ENCODE measurements at places on chromosomes 12 and 14.

- DNase-seq = no peak
Measured at GRCh38 chr12:110421159-110421661, 17.7 kb upstream of the ANAPC7 start.

GRCh38 chr12:132270969-132271754 lies 58.2 kb downstream of the GALNT9 start:
- DNase-seq = no peak

- no peak for DNase-seq
Measured at GRCh38 chr14:104567141-104567956, 12.2 kb upstream of the C14orf180 start.

DNA sequence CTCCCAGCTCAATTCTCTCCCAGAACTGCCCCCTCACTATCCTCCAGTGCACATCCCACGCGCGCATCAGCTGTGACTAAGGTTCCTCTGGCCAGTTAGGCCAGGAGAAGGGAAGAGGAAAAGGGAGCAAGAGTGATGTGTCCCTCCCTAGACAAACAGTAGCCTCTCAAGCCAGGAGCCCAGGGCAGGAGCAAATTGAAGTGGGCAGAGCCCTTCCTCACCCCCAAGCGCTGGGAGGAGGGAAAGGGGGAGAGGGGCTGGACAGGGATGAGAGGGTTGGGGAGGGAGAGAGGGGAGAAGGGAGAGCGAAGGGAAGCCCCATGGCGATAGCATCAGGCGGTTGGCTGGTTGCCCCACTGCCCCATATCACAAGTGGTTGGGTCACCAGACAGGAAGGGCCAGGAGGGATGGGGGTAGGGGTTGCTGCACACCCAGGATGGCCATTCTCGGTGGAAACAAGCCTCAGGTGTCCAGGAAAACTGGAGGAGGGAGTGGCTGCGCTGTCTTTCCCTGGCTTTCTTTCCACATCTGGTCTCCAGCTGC lies 1.1 kb downstream of the CD63 start:
- DNase-seq = no peak

DNA sequence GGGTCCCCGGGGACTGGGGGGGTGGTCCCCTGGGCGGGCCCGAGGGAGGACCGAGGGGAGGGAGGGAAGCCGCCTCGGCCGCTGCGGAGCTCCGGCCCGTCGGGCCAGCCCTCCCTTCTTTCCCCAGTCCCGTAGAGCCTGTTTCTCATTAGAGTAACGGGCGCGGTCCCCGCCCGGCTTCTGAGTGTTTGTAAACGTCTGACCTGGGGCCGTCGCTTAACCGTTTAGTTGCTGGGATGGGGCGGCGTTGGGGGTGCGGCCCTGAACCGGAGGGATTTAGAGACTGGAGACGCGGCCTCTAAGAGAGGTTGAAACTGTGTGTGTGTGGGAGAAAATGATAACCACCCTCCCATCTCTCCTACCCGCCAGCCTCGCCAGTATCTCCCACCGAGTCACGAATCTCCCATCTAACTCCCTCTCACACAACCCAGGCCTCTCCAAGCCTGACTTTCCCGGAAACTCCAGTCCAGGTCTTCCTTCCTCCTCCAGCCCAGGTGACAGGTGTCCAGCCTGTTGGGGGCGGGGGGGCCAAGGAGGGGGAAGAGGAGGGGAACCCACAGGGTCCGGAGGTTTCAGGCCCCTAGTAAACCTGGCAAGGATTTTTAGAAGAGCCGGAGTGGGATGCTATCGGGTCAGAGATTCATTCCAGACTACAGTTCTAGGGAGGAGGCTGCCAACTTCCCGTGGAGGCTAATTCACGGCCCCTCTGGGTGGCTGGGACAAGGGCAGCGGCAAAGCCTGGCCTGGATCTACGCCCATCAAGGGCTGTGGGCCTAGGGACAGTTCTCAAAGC lies 1.1 kb upstream of the NFATC4 start:
- no peak for DNase-seq

GRCh38 chr14:89755816-89756215 lies 198.7 kb downstream of the EFCAB11 start:
- no peak for DNase-seq

DNA sequence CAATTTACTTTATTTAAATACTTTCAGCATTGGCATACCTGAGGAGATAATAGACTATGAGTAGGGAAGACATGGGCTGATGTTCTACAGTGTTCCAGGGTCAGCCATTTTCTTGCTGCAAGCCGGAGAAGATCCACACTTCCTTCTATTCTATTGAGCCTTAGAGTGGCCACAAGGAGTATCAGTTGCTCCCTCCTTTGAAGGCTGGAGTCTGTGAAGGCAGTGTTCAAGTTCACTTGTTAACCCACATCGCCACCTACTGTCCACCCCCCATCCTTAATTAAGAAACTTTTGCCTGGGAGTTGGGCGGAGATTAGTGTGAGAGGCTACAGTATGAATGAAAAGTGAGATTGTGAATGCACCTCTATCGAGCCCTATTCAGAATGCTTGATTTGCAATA lies 666.6 kb downstream of the NRXN3 start:
- DNase-seq = no peak

- DNase-seq = no peak
Measured at GRCh38 chr12:16130343-16130742, 147.1 kb downstream of the SLC15A5 start.

DNA sequence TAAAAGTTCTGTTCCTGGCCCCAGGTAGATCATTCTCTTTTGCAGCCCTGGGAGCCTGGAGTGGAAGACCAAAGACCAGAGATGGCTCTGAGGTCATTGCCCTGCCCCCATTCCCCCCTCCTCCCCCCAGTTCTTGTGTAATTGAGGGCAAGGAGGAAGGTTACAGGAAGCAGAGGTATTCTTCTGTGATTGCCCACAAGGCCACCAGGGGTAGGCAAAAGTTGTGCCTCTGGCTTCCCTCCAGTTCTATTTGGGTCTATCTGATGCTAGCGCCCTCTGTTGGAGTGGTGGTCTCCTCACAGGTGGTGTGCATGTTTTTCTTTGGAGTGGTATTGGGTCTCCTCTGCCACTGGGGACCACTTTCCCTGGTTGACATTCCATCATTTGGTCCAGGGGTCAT lies 41.2 kb upstream of the CRY1 start:
- no peak for DNase-seq

GRCh38 chr12:78385541-78385940 lies 479.0 kb upstream of the SYT1 start:
- no peak for DNase-seq

DNA sequence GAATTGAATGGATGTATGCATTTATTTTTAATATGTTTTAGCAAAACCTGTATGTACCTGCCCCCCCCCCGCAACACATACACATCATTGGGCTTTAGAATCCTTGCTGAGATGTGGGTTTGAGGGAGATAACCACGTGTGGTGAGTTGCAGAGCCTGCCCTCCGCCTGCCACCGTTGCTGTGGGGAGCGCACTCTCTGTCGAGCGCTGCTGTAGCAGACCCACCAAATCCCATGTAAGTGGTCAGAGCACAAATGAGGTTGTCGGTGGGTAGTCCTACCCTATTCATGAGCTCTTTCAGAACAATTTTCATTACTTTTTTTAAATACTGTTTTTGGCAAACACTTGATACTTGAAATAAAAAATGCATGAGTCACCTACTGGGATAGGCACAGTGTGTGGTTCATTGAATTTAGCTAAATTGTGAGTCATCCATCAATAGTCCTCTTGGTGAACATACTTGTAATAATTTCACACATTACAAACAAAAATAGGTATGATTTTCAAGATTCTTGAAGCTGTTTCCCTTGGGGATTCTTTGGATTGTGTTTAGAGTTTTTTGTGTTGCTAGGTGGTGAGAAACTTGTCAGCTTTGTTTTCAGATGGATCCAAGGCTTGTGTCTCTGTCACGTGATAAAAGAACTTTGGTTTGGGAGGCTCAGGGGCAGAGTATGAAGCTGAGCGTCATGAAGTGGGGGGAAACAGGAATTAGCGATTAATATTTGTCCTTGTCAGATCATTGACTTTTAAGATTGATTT lies 107.6 kb downstream of the PTCSC3 start:
- DNase-seq = no peak

- no peak for DNase-seq
Measured at GRCh38 chr14:100239211-100239839, 381 bp downstream of the YY1 start.

- DNase-seq = no peak
Measured at GRCh38 chr12:122368361-122369073, 54.0 kb downstream of the CLIP1 start.

GRCh38 chr14:68471029-68471963 lies 321.6 kb downstream of the ZFP36L1 start:
- DNase-seq = no peak

DNA sequence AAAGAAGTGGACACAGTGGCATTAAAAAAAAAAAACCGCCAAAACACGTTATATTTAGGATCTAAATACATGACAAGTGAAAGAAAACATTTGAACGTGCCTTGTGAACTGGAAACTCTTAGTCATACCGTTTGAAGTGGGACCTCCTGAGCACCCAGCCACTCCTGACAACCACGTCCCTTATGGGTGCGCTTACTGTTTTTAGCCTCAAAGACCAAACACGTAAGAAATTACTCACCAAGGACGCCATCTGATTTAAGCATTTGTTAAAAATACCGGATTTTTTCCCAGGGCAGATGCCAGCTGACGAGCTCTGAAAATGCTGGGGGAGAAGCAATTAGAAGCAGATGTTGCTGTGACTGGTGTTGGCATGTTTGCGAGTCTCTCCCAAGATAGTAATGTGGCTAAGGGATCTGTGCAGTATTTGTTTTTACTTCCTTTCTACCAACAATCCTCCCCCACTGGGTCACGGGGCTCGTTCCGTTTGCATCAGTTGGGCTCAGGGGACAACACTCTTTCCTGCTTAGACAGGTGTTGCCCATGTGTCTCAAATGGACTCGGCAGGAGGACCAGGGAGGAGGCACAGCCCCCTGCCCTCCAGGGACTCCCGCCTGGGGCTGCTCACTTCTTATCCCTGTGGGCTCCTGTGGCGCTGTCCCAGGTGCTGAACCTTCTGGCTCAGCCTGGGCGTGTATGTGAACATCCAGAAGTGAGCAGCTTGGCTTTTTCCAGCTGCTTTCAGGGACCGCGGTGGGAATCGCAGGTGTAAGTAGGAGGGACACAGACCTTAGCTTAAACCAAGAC lies 101.0 kb downstream of the BEGAIN start:
- peak; percentile 10 for DNase-seq

- DNase-seq = no peak
Measured at GRCh38 chr12:38516418-38516817, 199.8 kb downstream of the ALG10B start.

DNA sequence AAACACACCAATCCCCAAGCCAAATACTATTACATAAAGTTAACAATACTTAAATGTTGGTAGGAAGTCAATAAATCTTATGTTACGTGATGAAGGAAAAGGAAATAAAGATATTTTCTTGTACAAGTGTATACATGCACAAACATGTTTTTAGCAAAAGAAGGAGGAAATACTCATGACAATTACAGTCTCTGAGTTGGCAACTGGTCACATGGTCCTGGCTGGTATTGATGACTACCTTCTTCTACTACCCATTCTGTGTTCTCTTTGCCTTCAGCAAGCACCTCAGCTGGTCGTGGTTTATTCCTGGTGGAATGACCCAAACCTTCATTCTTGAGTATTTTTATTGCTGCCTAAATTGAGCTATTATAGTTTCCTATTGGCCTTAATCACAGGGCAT lies 84.8 kb downstream of the PLBD1 start:
- DNase-seq = no peak

DNA sequence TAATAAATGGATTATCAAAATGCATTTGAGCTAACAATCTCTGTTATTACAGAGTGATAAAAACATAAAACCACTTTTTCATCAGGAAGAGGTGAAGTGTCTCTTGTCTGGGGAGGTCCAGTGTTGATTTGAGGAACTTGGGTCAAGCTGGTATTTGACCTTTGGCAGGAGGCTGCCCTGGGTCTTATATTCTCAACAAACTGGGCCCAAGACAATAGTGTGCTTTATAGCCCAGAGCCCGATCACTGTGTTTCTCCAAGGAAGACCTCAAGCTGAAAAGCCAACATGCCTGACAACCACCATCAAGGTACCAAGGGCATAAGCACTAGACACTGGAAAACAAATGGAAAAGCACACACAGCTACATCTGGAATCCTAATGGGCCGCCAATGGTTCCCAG lies 137.0 kb downstream of the SLC25A21 start:
- DNase-seq = no peak

- DNase-seq = no peak
Measured at GRCh38 chr14:77065851-77066577, 32.0 kb upstream of the CIPC start.

GRCh38 chr14:73607241-73607640 lies 5.1 kb upstream of the ACOT6 start:
- no peak for DNase-seq

DNA sequence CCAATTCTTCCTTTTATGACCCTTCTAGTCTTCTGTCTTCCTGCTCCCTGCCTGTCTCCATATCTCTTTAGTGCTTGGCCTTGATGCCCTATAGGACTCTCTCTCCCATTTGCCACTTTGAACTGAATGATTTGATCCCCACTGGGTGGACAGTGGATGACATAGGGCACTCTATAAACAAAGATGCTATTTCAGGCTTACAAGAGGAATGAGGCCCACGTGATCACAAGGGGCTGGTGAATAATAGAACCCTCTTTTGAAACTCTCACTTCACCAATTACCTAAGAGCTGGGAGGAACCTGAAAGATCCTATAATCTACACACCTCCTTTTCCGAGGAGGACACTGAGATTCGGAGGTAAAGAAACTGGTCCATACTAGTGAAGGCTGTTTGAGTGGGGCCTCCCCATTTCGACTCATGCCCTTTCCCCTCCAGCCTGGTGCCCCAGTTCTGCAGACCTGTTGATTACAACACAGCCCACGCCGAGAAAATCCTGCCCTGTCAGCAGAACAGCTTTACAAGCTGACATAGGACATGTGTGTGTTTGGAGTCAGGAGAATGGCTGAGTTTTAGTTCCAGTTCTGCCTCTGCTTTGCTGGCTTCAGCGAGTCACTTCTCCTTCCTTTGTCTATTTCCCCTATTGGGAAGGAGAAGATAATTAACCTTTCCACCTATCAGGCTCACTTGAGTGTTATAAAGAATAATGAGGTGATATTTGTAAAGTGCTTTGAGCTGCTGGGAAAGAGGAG lies 400.3 kb downstream of the ZFP36L1 start:
- DNase-seq = no peak

DNA sequence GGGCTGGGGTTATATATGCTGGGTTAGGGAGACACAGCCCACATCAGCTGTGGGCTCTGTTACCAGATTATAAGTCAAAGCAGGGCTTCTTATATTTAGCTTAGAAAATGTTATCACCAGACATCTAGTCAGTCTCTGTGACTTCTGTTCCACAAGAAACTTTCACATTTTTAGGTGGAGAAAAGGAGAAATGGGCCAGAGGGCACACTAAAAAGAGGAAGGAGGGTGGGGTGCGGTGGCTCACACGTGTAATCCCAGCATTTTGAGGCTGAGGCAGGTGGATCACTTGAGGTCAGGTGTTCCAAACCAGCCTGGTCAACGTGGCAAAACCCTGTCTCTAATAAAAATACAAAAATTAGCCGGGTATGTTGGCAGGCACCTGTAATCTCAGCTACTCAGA lies 28.0 kb upstream of the SLC38A1 start:
- DNase-seq = no peak

GRCh38 chr14:100588671-100589070 lies 1.5 kb upstream of the BEGAIN start:
- no peak for DNase-seq

GRCh38 chr12:123097561-123098084 lies 53.3 kb downstream of the PITPNM2 start:
- DNase-seq = no peak

- no peak for DNase-seq
Measured at GRCh38 chr14:20726531-20726930, 19.2 kb upstream of the EDDM3A start.

- DNase-seq = no peak
Measured at GRCh38 chr12:106119301-106119700, 19.5 kb downstream of the NUAK1 start.
